ENCODE measurements at places on chromosomes 2 and 18.

GRCh38 chr2:72145658-72146329, 1.9 kb downstream of the CYP26B1 start:
- DNase-seq = no peak

DNA sequence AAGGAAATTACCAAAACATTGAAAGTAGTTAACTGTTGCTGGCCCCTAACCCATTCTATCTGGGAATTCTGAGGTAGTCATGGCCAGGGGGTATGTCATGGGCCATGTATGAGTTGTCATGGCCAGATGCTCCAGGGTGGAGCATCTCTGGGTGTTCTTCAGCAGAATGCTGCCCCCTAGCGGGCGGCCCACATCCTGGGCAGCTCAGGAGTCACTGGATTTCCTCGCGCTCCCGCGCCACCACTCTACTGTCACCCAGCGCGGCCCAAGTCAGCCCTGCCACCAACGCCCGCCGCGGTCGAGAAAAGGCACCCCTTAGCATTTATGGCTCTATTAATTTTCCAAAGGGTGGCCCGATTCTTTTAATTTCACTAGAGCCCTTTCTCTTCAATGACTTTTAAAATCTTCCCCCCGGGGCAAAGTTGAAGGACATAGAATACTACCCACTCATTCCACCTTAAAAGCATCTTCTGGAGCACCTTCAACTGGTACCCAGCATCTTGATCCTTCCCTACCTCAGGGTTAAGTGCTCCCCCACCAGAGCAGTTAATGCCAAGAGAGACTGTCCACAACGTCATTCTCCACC, 41.6 kb downstream of the PKDCC start:
- DNase-seq = no peak

GRCh38 chr2:62032096-62032495, 126.6 kb downstream of the COMMD1 start:
- no peak for DNase-seq

GRCh38 chr2:62293490-62294271, 97.8 kb downstream of the B3GNT2 start:
- no peak for DNase-seq

GRCh38 chr2:199457147-199458008, at the start of gene SATB2:
Gene SATB2, minus strand, starts transcription at chr2:199457939. Its CDS starts 1,902 bp downstream, at chr2:199456037.
- no peak for DNase-seq

GRCh38 chr2:172976116-172976515, 99.5 kb upstream of the MAP3K20 start:
- DNase-seq = no peak

Data from NCI-H2081 treated with DMSO at 0.1 percent for 48 hours (cell line).